ENCODE measurements at places on chromosomes 3 and 15. TPM values are rescaled to one million over a fixed set of nuclear protein-coding genes. Genes with fewer than 3 reads are reported as not detected.

The MLF1 gene
- total RNA-seq = 18.2 TPM

- no peaks in the 10 kb centered on the region for H3K4me1 ChIP-seq
- H3K36me3 ChIP-seq = peaks cover 13% of the 10 kb centered on the region
- no peak overlapping the region for H3K4me3 ChIP-seq
These were observed 33.3 kb downstream of the NR2C2 start for GRCh38 chr3:14980689-14981088.

The TM4SF1 gene
- 140 TPM for total RNA-seq

The SEMA3G gene
- total RNA-seq = 0.13 TPM

- H3K36me3 ChIP-seq = no peaks in the 10 kb centered on the region
- no peak overlapping the region for H3K4me3 ChIP-seq
- H3K27me3 ChIP-seq = no peaks in the 10 kb centered on the region
These were observed 25.9 kb upstream of the TNFSF10 start for GRCh38 chr3:172549144-172549543.

GRCh38 chr3:14423197-14423743, 20.9 kb downstream of the SLC6A6 start:
- peaks cover 33% of the 10 kb centered on the region for H3K4me1 ChIP-seq
- H3K36me3 ChIP-seq = peaks cover 69% of the 10 kb centered on the region
- H3K4me3 ChIP-seq = no peak overlapping the region
- no peak for DNase-seq
- H3K27ac ChIP-seq = no peak overlapping the region

GRCh38 chr3:156626104-156626503, 48.3 kb upstream of the TIPARP start:
- H3K27me3 ChIP-seq = no peaks in the 10 kb centered on the region
- 0 out of 2 replicates have a peak, but pooled peaks cover 4% of the 10 kb centered on the region for H3K4me1 ChIP-seq
- H3K36me3 ChIP-seq = no peaks in the 10 kb centered on the region

DNA sequence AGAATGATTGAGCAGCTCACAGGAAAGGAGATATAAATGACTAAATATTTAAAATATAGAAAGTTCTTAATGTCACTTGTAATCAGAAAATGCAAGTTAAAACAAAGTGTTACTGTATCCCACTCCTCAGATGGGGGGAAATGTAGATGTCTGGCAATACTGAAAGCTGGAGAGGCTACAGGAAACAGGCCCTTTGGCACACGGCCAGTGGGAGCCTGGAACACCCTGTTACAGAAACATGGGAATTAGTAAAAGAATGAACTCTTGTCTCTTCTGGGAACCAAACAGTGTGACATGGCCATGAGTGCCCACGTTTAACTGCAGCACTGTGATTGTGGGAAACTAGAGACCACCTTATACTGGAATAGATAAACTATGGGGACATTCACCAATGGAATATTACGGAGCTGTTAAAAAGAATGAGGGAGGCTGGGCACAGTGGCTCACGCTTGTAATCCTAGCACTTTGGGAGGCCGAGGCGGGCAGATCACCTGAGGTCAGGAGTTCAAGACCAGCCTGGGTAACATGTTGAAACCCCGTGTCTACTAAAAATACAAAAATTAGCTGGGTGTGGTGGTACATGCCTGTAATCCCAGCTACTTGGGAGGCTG, 50.2 kb downstream of the CDCP1 start:
- H3K27ac ChIP-seq = no peak overlapping the region
- H3K36me3 ChIP-seq = no peaks in the 10 kb centered on the region
- no peaks in the 10 kb centered on the region for H3K27me3 ChIP-seq
- no peak overlapping the region for H3K4me3 ChIP-seq
- peaks cover 23% of the 10 kb centered on the region for H3K4me1 ChIP-seq
- no peak for DNase-seq

DNA sequence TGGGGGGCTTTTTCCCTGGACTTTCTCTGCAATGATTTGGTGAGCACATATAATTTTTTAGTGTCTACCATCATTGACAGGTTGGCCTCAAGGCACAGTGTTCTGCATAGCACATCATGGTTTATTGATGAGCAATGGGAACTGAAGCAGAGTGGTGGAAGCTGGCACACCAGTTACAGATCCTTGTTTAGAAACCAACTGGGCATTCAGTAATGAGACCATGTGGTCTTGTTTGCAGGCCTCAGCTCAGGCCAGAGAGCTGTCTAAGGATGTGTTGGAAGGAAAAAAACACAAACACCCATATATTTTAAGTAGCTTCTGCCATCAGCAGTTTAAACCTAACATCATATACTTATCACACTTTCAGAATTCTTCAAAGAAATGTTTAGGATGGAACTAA, 610.6 kb downstream of the ROBO1 start:
- no peaks in the 10 kb centered on the region for H3K27me3 ChIP-seq
- no peak for DNase-seq
- H3K4me1 ChIP-seq = no peaks in the 10 kb centered on the region

GRCh38 chr15:58487041-58487723, 55.4 kb downstream of the LIPC start:
- DNase-seq = no peak
- no peaks in the 10 kb centered on the region for H3K4me1 ChIP-seq
- H3K36me3 ChIP-seq = no peaks in the 10 kb centered on the region
- no peaks in the 10 kb centered on the region for H3K27me3 ChIP-seq

- no peak for DNase-seq
- H3K27ac ChIP-seq = no peak overlapping the region
- H3K36me3 ChIP-seq = no peaks in the 10 kb centered on the region
- H3K27me3 ChIP-seq = no peaks in the 10 kb centered on the region
- no peaks in the 10 kb centered on the region for H3K4me1 ChIP-seq
These were observed 13.2 kb downstream of the SIDT1 start for GRCh38 chr3:113545594-113545993.

DNA sequence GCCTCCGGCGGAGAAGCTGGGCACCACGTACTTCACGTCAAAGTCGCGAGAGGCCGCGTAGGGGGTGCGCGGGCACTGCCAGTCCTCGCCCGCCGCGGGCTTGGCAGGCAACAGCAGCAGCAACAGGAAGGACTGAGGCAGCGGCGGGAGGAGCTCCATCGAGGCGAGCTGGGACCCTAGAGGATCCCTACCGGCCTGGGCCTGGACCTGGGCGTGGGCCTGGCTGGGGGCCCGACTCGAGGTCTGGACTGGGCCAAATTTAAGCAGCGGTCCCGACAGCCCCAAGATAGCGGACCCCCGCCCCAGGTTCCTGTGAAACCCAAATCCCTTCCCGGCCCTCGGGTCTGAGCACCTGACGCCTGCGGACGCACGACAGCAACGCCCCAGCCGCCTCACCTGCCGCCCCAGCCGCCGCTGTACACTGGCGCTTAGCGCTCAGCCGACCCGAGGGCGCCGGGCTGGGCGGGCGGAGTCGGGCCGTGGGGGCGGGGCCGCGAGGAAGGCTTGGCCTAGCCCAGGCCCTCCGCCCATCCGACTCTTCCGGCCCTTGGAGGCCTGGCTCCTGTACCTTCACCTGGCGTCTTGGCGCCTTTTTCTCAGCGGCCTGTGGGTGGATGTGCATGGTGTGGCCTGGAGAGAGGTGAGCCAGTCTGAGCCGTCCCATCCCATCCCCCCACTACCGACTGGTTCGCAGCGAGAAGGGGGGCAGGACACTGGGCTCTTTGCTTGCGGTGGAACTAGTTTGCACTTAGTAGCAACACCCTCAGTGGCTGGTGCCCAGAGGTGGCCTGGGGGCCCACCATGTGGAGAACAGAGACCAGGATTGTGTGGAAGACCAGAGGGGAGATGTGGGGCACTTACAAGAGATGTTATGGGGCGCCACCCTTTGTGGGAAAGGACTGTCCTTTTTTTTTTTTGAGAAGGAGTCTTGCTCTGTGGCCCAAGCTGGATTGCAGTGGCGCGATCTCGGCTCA, at the start of gene MST1R:
MST1R (minus strand) TSS at position 423 of the 974 bp plus-strand sequence; CDS start at position 159, 264 bp downstream.
- DNase-seq = no peak
- no peaks in the 10 kb centered on the region for H3K36me3 ChIP-seq
- H3K4me3 ChIP-seq = no peak within 1 kb of the TSS
- no peak within 1 kb of the TSS for H3K27ac ChIP-seq

The CD86 gene
- total RNA-seq = not detected

The LSAMP gene
- total RNA-seq = not detected

The CCDC80 gene
- 58.4 TPM for total RNA-seq

The AADACL2 gene
- total RNA-seq = not detected

The CCK gene
- not detected for total RNA-seq

GRCh38 chr3:186520957-186521842, 23.0 kb downstream of the CRYGS start:
- no peaks in the 10 kb centered on the region for H3K36me3 ChIP-seq
- no peaks in the 10 kb centered on the region for H3K27me3 ChIP-seq
- no peak overlapping the region for H3K4me3 ChIP-seq
- H3K4me1 ChIP-seq = no peaks in the 10 kb centered on the region
- no peak overlapping the region for H3K27ac ChIP-seq
- DNase-seq = no peak

GRCh38 chr3:53795176-53795575, 51.0 kb downstream of the CHDH start:
- H3K4me1 ChIP-seq = no peaks in the 10 kb centered on the region
- H3K36me3 ChIP-seq = no peaks in the 10 kb centered on the region
- no peak for DNase-seq
- no peaks in the 10 kb centered on the region for H3K27me3 ChIP-seq
- H3K4me3 ChIP-seq = no peak overlapping the region
- H3K27ac ChIP-seq = no peak overlapping the region

DNA sequence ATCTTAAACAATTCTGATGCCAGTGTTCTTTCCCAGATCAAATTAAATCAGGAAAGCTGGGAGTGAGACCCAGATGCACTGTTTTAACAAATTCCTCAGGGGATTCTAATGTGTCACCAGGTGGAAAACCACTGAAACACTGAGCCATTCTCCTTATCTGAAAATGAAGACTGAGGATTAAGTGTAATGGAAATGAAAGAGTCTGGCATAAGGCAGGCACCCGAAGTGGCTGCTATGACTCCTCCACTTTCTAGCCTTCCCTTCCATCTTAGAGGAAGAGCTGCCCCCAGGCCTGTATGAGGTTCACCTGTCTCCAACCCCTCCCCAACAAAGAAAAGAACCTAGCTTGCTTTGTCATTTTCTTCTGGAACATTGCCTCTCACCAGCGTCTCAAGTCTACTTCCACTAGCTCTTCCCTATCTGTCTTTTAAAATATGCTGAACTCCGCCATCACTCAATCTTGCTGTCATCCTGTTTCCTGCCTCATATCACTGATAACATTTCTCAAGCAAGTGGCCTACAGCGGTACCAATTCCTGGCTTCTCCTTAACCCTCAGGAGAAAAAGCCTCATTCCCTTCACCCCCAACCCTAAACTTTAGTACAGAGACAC, 13.7 kb upstream of the ABHD2 start:
- H3K27ac ChIP-seq = no peak overlapping the region
- no peak overlapping the region for H3K4me3 ChIP-seq
- H3K27me3 ChIP-seq = no peaks in the 10 kb centered on the region
- no peaks in the 10 kb centered on the region for H3K4me1 ChIP-seq

- no peaks in the 10 kb centered on the region for H3K36me3 ChIP-seq
- peak; percentile 37 for DNase-seq
- no peaks in the 10 kb centered on the region for H3K27me3 ChIP-seq
- no peak overlapping the region for H3K4me3 ChIP-seq
- peaks cover 15% of the 10 kb centered on the region for H3K4me1 ChIP-seq
These were observed 32.5 kb downstream of the ARNT2 start for GRCh38 chr15:80436511-80437307.

The NOX5 gene
- total RNA-seq = not detected

The MYO5C gene
- 0.16 TPM for total RNA-seq

DNA sequence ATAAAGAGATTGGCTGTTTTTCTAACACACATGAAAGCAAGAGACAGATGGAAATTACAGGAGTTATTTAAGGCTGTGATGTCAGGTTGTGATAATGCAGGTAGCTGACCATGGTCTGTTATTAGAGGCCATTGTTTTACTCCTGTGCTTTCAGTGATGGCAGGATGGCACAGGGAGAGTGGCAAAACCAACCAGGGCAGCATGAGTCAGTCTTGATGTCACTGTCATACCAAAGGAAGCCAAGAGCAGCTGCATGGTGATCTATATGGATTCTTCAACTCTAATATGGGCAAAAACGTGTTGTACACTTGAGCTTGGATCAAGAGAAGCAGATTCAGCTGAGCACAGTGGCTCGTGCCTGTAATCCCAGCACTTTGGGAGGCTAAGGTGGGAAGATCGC, 91.8 kb upstream of the LMOD3 start:
- H3K27ac ChIP-seq = no peak overlapping the region
- H3K4me1 ChIP-seq = no peaks in the 10 kb centered on the region
- H3K27me3 ChIP-seq = no peaks in the 10 kb centered on the region
- no peak overlapping the region for H3K4me3 ChIP-seq

DNA sequence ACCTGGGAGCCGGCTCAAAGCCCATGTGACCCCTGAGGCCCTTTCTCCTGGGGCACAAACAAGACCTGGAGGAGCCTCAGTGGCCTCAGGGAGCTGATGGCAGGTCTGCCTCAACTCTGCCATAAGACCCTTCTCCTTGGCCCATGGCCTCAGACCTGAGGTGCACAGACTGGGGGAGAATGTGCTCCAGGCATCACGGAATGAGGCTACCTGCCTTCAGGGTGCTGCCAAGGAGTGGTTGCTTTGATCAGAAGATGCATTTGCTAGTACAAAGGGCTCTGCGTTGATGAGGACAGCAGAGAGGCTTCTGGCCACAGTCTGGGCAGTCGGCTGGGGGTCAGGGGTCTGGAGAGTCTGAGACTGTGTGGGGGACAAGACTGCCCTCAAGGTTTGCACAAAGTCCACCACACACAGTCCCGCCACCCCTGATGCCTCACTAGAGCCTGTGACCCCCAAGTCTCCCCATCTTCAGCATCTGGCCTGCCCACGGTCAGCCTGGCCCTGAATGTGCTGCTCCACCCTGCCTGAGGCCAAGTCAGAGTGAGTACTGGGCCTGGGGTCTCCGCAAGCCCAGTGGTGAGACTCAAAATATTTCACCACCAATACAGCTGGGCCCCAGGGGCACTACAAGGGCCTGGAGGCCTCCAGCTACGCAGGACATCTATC, 26.6 kb downstream of the ALDH1L1 start:
- no peak overlapping the region for H3K27ac ChIP-seq
- H3K27me3 ChIP-seq = no peaks in the 10 kb centered on the region
- no peak overlapping the region for H3K4me3 ChIP-seq
- no peaks in the 10 kb centered on the region for H3K36me3 ChIP-seq
- no peaks in the 10 kb centered on the region for H3K4me1 ChIP-seq

DNA sequence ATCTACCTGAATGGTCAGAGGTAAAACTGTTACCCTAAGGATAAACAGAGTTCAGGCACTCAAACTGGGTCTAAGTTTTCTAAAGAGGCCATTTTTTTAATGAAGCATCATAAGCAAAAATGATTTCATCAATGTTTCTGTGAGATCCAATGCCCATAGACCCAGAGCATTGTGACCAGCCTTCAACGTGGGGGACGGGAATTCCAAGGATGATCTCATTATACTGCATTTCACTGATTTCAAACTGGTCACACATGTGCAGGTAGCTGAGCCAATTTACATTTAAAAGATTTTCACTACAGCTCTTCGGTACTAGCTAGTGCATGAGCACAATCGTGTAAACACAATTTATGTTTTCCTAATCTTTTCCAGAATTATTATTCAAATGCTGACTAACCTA, 472.9 kb downstream of the DIPK2A start:
- no peaks in the 10 kb centered on the region for H3K4me1 ChIP-seq
- no peaks in the 10 kb centered on the region for H3K36me3 ChIP-seq
- H3K27ac ChIP-seq = no peak overlapping the region

The MED12L gene
- total RNA-seq = not detected

GRCh38 chr3:128221328-128221727, 68.0 kb downstream of the EEFSEC start:
- no peak overlapping the region for H3K4me3 ChIP-seq
- peaks cover 26% of the 10 kb centered on the region for H3K4me1 ChIP-seq
- H3K36me3 ChIP-seq = no peaks in the 10 kb centered on the region
- DNase-seq = no peak
- no peaks in the 10 kb centered on the region for H3K27me3 ChIP-seq

- H3K27me3 ChIP-seq = no peaks in the 10 kb centered on the region
- H3K4me3 ChIP-seq = no peak overlapping the region
- peaks cover 9% of the 10 kb centered on the region for H3K36me3 ChIP-seq
- H3K27ac ChIP-seq = no peak overlapping the region
These were observed 17.4 kb upstream of the RTP2 start for GRCh38 chr3:187719628-187720336.
